PC-9 (cell line): ENCODE measurements at places on chromosomes 1 and 21.

GRCh38 chr1:3795453-3796214, 664 bp downstream of the LRRC47 start:
- no peak for DNase-seq

GRCh38 chr1:29145739-29146437, 22.2 kb upstream of the TMEM200B start:
- peak; percentile 65 for DNase-seq

GRCh38 chr1:156667968-156668709, 9.1 kb downstream of the NES start:
- no peak for DNase-seq

- DNase-seq, result no peak
Measured at GRCh38 chr1:51283979-51284378, 46.4 kb downstream of the TTC39A start.
